ENCODE measurements at places on chromosomes 7 and 10.

DNA sequence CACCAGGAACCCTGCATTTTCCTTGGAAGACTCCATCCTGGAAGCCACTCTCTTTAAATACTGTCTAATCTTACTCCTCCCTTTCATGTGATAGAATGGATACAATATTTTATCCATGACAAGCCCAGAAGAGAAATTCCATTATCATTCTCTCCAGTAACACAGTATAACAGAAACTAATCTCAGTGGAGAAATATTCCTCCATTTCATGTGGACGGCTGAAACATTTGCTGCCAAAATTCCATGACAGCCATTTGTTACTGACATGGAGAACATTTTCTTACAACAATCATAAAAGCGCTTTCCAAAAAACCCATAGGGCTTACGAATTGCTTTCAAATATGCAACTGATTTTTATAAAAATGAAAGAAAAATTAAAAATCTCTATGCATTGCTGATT, 392.8 kb upstream of the KLF6 start:
- no peak for DNase-seq

GRCh38 chr7:141456298-141456697, 94.9 kb upstream of the AGK start:
- DNase-seq, result no peak

DNA sequence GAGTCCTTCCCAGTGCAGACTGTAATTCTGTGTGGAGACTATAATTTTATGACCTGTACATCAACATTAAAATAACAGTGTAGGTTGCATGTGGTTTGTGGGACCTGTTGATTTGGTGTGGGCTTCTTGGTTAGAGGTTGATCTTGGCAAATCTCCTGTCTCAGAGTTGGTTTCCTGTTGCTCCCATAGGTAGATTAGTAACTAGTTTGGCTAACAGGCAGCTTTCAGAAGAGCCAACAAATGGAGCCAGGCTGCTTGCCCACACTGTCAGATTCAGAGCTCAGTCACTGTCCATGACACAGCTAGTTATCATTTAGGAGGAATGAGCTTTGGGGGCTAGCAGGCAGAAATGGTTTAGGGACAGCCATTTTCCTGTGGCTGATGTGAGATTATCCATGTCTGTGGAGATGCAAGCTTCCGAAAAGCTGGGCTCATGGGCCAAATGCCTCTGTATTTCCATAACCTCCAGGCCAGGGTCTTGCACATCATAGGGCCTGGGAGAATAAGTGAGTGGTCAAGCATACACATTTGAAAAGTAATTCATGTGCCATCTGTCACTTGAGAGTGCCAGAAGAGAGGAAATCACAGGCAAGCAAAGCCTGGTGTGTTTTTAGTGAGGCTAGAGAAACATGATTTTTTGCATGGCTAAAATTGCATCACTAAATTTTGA, 33.4 kb downstream of the CCM2 start:
- no peak for DNase-seq

- DNase-seq, result no peak
These were observed 81.4 kb upstream of the MGMT start for GRCh38 chr10:129385600-129385999.

DNA sequence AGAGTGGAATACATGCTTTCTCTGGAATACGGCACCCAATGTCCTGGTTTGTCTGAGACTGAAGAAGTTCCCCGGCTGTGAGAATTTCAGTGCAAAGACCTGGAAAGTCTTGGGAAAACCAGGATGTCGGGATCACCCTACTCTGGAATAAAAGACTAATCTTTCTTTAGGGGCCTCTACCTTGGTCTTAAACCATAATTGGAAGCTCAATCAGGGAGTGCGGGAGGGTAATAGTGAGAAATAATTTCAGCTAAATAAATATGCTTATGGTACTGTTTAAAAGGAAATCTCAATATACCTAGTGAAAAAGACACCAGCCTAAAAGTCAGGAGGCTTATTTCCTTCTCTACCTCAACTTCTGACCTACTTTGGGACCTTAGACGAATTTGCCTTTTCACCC, 236.1 kb upstream of the GLI3 start:
- no peak for DNase-seq

DNA sequence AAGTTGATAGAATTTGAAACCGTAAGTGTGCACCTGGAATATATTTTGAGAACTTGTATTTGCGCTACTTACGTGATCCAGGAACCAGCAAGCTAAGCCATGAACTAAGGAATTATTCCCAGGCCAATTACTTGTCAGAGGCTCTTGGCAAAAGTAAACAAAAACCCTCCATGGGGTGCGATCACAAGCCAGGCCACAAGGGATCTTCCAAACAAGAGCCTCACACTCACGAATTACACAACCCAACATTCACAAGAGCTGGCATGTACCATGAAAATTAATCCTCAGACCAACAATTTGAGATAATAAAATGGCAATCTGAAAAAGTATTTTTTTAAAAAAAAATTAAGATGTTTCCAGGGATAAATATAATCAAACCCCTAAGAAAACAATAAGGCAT, 467.0 kb upstream of the AKR1E2 start:
- DNase-seq, result no peak
